ENCODE measurements at places on chromosomes 6 and 20. TPM values are rescaled to one million over a fixed set of nuclear protein-coding genes. Genes with fewer than 3 reads are reported as not detected.
A peak's percentile ranks its signal among the peaks of the same experiment; 100 is the strongest.

PPP1R16B gene
- polyA plus RNA-seq: 4.1 TPM

TGIF2 gene
- 1.7 TPM for polyA plus RNA-seq

FKBP1C gene
- 0.18 TPM for polyA plus RNA-seq

ANKRD60 gene
- polyA plus RNA-seq: not detected

SLC26A8 gene
- not detected for polyA plus RNA-seq

TRIM31 gene
- not detected for polyA plus RNA-seq

PLN gene
- 214 TPM for polyA plus RNA-seq

GDAP1L1 gene
- polyA plus RNA-seq: 0.04 TPM

TRIM15 gene
- not detected for polyA plus RNA-seq

PNLDC1 gene
- 0.25 TPM for polyA plus RNA-seq

PLCB4 gene
- 1.4 TPM for polyA plus RNA-seq

TFAP2C gene
- polyA plus RNA-seq: 0.03 TPM

IL17A gene
- not detected for polyA plus RNA-seq

PHF3 gene
- 4.9 TPM for polyA plus RNA-seq

UBE2C gene
- 0.40 TPM for polyA plus RNA-seq

ZBTB9 gene
- polyA plus RNA-seq: 5.2 TPM

DNA sequence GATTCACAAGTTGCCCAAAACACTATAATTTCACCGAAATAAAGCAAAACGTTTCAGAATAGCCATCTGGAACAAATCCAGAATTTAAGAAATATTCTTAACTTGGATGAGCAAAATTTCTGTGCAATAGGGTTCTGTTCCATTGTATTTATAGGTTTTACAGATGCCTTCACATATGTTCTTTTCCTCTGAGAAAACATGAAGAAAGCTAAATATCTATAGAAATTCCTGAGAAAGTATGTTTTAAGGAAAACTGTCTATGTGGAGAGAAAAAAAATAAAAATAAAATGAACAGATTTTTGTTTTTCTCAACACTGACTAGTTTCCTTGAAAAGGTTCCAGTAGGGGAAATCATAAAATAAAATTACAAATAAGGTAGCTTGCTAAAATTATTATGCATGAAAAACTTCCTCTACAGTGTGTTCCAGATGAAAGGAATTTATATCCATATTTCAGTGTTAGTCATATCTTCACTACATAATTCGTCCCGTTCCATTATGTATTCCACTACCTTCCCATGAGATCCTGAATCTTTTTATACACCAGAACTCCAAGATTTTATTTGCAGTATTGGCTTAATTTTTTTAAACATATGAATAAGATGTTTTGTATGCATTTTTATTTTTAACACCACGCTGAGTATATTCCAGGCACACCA lies 42.4 kb upstream of the TMX4 start:
- DNase-seq: no peak

GRCh38 chr6:130381459-130382380 lies 15.9 kb downstream of the TMEM200A start:
- DNase-seq: no peak

GRCh38 chr20:9230406-9230805 lies 161.5 kb downstream of the PLCB4 start:
- DNase-seq: no peak

DNA sequence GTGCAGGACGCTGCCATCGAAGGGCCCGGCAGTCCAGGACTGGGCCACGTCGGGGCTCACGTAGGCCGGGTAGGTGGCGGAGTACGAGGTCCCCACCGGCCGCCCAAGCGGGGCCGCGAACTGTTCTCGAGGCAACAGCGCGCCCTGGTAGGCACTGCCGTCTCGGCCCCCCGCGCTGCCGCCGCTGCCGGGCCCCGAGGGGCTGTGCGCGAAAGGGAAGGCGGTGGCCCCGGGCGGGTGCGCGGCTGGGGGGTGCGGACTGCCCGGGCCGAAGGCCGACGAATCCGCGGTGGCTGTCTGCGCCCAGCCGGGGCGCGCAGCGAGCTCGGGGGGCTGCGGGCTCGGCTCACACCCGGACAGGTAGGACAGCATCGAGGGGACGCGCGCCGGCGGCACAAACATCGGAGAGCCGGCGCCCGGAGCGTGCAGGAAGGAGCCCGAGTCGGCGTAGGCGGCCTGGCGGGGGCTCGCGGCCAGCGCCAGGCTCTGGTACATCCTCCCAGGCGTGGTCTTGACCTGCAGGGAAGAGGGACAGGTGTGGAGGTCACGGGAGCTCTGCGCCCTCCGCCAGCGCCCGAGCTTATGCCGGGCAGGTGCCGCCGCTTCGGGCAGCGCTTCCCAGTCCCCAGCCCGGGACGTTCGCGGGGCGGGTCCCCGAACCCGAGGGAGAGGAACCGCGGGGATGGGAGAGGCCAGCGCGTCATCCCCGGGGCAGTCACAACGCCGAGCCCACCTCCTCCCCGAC lies 596 bp downstream of the GATA5 start:
- DNase-seq: no peak

- DNase-seq: no peak
These were observed 583.8 kb downstream of the CDH26 start for GRCh38 chr20:60541991-60542390.

- no peak for DNase-seq
These were observed 783.0 kb upstream of the GJE1 start for GRCh38 chr6:141349710-141350109.

GRCh38 chr20:3192226-3193015 lies 12.1 kb downstream of the DDRGK1 start:
- DNase-seq: no peak

DNA sequence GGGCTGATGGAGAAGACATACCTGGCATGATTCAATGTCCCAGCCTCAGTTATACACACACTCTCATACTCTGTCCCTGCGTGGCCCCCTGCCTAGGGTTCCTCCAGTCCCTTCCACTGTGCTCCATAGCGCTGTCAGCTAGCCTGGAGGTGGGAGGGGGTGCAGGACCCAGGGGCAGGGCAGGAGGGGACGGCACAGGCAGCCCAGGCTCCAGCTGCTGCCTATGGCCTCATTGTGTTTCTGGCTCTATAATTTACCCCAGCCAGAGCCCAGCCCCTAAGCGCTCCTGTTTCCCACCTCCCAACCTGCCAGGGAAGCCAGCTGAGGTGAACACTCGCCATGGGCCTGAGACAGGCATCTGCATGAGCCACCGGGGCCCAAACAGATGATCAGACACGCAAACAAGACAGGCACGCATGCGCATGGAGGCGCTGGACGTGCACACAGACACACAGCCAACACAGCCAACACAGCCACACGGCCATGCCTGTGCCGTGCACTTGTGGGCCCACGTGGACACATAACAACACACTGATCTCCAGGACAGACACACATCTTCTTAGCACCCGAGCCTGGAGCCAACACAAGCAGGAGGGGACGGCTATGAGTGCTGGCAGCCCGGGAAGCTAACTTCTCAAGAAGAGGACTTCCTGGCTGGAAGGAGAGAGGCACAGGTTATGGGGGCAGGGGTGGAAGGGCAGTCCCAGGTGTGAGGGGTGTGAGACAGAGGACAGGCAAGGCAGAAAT lies 124.9 kb downstream of the GRM4 start:
- DNase-seq: no peak

GRCh38 chr6:139967497-139967896 lies 593.0 kb upstream of the CITED2 start:
- DNase-seq: no peak

DNA sequence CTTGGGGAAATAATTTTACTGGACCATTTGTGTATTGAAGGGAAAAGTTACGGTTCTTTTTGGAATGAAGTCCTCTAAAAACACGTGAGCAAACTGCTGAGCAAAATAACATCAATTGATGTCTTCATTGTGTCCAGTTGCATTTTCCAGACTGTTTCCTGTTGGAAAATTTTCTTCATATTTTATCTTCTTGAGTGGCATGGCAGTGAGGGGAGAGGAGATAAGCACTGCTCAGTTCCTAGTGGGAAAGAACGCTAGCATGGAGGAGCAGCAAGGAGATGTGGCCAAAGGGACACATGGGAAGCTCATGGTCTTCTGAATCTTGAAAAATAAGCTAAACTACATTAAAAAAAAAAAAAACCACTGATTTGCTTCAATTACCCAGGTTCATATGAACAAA lies 776.0 kb downstream of the TFAP2A start:
- DNase-seq: no peak

GRCh38 chr6:51342393-51342792 lies 523.7 kb downstream of the TFAP2B start:
- no peak for DNase-seq

GRCh38 chr6:121616406-121616805 lies 181.0 kb downstream of the GJA1 start:
- no peak for DNase-seq

DNA sequence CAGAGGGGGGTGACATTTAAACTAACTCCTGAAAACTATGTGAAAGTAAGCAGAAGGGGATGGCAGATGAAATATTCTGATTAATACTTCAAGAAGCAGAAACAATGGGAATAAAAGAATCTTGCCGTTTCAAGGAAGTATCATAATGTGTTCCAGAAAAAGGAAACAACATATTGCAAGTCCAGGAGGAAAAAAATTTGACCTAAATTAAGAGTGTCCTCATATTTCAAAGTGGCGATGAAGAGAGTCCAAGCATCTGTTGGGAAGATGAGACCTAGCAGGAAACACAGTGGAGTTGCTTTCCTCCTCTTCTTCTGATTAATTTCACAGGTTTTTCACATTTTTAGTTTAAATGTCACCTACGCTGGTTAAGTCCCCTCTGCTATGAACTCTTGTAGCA lies 45.6 kb upstream of the TNFAIP3 start:
- no peak for DNase-seq

DNA sequence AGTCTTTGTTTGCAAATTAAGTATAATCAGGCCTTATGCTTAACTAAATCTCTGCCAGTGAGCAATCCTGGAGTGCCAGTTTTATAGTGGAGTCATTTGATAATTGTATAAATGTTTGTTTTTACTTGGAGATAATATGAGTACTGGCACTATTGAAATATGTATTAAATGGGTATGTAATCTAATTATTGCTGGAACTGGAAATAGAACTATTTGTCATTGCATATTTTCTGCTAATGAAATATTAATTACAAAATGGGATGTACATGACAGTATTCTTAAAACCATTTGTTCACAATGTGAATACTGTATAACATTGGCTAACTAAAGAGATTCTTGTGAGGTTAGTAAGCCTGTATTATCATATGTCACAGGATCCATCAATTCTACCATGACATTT lies 20.5 kb upstream of the LMBRD1 start:
- no peak for DNase-seq

DNA sequence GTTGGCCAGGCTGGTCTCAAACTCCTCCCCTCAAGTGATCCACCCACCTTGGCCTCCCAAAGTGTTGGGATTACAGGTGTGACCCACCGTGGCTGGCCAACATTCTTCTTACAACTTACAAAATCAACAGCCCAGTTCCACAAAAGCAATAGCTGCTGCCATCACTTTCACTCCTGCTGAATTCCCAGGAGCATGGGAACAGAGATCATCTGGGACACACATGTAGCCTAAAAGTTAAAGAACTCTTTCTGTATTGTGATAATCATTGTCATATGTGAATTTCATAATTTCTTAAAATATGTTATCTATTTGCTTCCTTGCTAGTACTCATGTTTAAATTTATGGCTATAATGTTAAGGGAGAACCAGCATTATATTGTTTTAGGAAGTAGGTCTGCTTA lies 51.7 kb downstream of the NCOA6 start:
- DNase-seq: no peak

DNA sequence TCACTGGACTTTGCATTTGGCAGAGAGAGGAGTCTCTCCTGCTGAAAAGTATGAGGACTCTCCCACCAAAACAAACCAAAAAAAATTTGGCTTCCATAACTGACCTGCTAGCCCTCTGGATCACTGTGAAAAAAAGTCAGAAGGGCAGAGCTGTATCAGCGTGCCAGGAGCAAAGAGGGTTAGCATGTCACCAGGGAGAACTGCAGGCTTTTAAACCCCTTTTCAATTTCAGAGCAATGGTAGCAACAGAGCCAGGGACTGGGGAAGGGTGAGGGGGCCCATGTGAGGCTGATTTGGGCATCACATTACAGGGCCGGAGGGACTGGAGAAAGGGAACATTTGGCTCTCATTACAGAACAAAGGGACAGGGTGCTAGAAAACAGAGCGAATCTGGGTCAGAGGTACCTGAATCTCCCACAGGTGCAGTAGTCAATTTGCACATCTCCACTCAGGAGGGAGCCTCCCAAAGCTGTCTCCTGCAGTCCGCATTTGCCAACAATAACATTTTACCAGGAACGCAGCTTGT lies 185.7 kb upstream of the EYA4 start:
- DNase-seq: no peak

- no peak for DNase-seq
These were observed 6.6 kb downstream of the EZR start for GRCh38 chr6:158812611-158813010.

GRCh38 chr6:42370323-42370985 lies 81.3 kb downstream of the TRERF1 start:
- DNase-seq: no peak

GRCh38 chr6:159132664-159133063 lies 36.5 kb upstream of the FNDC1 start:
- DNase-seq: no peak

DNA sequence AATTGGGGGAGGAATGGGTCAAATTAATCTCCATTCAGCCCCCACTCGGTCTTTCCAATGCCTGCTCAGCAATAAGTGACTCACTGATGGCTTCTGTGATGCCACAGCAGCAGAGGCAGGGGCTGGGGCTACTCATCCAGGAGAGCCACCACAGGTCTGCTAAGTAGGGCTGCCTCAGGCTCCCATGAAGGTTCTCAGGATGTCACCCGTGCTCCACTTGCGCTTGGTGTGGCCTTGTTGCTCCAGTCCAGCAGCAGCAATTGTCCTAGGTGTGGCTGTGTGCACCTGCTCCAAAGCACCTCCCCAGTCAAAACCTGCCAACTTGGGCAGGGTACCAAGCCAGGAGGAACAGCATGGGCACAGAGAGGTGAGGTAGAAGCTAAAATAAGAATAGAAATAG lies 627 bp upstream of the LY6G6C start:
- DNase-seq: no peak

- DNase-seq: no peak
These were observed 42.7 kb downstream of the JAG1 start for GRCh38 chr20:10631126-10631525.

DNA sequence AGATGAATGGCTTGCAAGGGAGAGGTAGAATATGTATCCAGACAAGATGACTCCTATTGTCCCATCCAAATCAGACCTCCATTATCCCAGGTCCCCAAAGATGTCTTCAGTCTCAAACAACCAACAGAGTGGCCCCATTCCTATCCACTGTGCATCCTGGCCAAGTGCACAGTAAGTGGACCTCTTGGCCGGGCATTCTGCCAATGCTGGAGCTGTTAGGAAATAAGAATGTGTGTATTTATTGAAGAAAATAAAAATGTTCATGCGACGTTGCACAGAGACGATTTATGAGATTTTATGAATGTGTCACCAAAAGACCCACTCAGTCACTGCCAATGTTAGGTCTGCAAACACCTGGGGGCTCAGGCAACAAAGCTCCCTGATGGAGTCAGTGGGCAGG lies 196.0 kb downstream of the MAFB start:
- DNase-seq: peak; percentile 67

- DNase-seq: no peak
These were observed 12.1 kb downstream of the ACSS2 start for GRCh38 chr20:34888468-34888867.
